Cortex of kidney (tissue), 1 donor: ENCODE measurements at places on chromosomes 4 and X.

- DNase-seq: no peak
These were observed 102.4 kb downstream of the CPE start for GRCh38 chr4:165481053-165481835.

DNA sequence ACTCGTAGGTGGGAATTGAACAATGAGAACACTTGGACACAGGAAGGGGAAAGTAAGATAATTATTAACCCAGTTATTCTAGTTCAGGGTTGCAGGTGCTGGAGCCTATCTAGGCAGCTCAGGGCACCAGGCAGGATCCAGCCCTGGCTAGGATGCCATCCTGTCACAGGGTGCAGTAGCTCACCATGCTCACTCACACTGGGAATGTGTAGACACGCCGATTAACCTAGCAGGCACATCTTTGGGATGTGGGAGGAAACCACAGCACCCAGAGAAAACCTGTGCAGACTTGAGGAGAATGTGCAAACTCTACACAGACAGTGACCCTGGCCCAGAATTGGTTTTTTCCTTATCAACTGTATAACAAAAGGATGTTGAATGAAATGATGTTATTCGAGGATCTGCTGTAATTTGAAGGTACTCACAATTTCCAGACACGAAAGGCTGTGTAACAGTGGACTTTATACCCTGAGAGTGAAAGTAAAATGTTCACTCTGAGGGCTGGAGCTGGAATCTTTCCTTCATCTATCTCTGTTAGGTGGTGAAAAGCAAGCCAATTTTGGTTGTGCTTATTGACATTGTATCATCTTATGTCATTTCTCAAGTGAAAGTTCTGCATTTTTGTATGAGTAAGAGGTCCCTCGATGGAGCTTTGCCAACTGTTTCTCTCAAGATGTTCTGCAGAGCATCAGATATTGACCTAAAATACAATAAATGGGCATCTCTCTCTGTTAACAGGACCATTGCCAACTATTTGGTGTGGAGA is 78.8 kb downstream of the PHEX start:
- no peak for DNase-seq

DNA sequence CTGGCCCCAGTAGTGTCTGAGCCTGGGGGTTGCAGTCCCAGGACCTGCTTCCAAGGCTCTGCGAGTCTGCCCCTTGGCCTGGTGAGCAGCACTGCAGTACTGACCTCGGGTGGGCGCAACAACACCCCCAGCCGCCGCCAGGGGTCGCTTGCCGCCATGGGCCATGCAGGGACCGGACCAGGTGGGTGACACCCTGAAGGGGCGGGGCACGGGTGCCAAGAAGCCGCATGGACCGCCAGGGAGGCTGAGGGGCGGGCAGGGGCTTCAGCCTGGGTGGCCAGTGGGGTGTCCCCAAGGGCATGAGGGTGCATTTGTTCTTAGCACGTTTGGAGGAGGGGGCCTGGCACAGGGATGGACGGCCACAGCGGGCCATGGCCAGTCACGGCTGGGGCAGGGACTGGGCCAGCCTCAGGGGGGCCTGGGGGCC is 25.0 kb downstream of the TACC3 start:
- DNase-seq: no peak

DNA sequence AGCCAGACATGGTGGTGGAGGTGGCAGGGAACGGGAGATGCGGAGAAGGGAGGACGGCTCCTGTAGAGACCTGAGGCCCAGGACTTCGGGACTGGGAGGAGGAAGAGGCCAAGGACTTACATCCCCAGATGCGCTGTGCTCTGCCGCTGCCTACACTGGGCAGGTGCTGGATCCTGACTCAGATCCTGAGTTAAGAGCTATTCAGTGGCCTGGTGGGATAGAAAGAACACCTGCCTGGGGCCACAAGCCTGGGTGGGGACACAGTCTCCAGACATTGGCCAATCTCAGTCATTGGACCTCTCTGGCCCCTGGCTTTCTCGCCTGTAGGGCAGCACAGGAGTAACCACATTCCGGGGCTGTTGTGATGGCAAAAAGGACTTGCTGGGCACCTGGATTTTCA is 10.9 kb upstream of the MSX1 start:
- DNase-seq: no peak

- DNase-seq: no peak
These were observed 86.3 kb downstream of the HPGD start for GRCh38 chr4:174435974-174436373.

DNA sequence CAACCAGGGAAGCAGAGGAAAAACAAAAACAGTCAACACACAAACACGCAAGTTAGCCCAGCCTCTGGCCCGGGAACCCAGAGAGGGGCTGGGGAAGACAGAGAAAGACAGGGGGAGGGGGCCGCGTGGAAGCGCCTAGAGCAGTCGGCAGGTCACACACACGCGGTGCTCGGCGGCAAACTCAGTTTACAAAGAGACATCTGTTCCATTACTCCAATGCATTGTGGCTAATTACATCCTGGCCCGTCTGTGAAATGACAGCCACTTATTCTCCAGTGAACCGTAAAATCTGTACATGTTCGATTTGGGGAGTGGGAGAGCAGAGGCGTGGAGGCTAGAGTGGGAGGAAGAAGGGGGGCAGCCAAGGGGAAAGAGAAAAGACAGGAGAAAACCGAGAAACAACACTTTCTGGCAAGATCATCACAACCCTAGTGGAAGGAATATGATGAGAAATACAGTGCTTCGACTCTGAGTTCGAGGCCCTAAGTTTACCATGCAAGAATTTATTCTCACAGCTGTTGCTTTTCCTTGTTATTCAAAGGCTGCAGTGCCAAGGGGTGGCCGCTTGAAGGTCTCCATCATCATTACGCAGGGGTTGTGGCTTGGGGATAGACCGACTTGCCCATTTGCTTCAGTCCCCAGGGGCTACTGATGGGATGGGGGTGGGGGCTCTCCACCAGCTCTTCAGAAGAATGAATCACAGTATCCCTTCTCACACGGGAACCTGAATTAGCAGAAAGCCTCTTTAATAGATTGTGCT is 167.7 kb downstream of the MGST2 start:
- no peak for DNase-seq

DNA sequence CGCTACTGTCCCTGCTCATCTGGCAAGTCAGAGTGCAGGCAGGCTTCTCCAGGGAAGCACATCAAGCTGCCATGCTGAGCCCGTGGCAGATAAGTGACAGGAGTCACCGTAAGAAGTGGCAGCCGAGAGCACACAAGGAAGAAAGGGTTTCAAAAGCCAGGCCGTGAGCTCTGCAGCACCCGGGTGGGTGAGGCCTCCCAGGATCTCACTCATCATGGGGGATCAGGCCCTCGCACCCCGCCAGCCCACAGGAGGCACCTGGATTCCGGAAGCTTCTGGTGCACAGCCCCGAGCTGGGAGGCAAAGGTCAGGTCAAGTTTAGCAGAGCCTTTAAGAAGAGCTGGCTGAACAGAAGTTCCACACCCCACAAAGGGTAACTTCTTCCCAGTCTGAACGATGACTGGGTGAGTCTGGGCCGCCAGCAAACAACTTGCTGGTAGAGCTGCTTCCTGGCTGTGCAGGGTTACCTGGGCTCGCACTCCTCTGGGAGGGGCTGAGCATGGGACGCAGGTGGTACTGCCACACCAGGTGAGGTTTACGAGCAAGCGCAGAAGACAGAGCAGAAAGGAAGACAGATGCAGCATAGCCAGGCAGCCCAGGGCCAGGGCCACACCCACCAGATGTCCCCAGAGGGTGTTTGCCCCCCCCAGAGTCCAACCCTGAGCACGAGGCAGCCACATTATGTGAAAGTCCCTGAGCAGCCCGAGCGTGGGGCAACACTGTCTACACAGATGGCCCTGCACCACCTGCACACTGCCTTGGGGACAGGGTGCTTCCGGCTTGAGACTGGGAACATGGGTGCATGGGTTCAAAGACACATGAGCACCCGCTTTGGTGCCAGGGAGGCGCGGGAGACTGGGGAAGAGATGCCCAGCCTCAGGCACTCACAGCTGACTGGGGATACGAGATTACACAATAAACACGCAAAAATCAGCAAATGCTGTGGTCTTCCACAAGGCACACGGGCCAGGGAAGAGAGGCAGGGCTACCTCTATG is 7.7 kb downstream of the CCNQ start:
- no peak for DNase-seq

DNA sequence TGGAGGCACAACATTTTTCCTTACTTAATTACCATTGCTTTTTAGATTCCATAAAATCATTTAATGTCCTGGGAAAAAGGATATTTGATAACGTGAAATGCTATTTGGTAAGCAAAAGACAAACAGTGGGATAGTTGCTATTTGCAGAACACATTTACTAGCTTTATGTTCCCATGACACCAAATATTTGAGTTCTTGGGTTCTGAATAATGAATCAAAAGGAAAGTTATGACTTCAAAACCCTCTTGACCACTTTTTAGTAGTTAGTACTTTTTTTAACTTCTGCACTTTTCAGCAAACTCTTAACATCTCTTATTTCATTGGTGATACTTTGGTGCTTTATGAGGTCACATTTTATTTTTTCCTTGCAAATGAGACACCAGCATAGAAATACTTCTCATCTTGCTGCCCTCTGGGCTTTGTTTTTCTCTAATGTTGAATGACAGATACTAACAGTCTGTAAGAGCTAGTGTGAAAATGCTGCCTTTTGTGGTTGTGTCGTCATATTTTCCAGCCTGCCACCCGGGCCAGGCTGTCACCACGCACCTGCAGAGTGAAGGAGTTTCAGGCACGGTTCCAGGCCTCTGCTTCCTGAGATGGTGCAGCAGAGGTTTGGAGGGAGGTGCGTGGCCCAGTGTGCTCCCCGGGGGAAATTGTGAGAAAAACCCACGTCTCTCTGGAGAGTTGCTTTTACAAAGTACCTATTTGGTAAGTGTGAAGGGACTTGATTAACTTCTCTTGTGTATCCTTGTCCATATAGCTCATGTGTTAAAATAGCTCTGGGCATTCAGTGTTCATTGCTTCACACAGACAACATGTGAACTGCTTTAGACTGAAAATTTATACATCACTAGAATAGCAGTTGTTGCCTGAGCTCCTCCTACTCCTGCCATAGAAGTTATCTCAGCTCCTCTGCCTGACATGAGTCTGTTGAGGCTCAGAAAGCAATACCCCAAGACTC is 34.7 kb downstream of the MSL3 start:
- DNase-seq: no peak

DNA sequence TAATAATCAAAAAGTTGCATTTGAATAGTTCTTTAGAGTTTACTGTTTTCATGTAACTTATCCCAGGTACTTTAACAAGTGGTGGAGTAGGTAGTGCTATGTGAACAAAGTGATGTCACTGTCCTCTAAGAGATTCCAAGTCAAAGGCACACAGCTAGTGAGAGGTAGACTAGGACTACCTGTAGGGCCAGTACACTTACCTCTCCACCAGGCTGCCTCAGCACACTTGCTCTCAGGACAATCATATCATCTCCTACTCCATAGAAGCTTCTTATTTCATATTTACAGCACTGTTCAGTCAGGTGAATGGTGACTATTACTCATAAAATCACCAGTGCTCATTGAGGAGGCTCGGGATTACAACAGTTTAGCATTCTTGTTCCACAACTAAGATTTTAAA is 173.0 kb upstream of the EMCN start:
- no peak for DNase-seq

- DNase-seq: no peak
These were observed 7.1 kb downstream of the SMIM9 start for GRCh38 chrX:154827194-154828015.

- no peak for DNase-seq
These were observed 646 bp downstream of the ABCB7 start for GRCh38 chrX:75155447-75155826.

- DNase-seq: no peak
These were observed 32.2 kb upstream of the MAGEA10 start for GRCh38 chrX:152170621-152171020.

- DNase-seq: no peak
These were observed 1.5 kb downstream of the MAB21L2 start for GRCh38 chr4:150583287-150584110.

DNA sequence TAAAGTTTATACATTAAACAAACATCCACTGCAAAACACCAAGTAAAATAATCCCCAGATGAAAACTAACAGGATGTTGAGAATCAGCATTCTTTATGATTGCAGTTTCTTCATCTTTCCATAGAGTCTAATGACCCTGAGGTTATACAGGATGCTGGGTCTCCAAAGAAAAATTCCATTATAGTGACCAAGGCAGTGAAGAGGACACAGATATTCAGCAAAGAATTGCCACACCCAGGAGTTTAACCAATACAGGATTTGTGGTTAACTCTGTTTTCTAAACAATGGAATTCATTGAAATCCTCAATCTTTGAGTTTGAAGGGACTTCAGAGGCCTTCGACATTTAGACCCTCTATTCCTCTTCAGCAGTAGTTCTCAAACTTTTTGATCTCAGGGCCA is 76.2 kb upstream of the ESX1 start:
- DNase-seq: no peak

DNA sequence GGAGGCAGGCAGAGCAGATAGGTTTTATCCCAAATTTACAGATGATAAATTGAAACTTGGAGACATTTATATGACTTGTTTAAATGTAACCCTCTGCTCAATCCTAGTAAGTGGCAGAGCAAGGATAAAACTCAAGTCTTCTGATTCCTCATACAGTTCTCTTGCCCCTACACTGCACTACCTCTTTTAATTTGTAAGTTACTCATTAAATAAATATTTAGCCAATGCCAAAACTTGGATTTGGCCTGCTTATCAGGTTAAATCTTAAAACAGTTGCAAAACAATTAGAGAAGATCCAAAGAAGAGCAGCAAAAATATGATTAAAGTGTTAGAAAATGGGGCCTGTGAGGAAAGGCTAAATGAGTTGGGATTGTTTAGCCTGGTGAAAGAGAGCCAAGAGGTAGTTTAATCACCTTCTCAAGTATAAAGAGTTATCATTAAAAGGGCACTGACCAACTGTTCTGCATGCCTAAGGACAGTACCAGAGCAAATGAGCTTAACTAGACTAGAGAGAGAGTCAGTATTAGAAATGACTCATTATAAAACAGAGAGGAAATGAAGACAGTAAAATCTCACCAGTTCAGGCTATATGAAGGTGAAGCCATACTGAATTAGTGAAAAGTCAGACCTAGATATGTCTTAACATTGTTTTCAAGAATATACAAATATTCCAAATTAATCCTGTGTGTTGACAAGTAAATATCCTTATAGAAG is 146.3 kb downstream of the GRIA3 start:
- no peak for DNase-seq

DNA sequence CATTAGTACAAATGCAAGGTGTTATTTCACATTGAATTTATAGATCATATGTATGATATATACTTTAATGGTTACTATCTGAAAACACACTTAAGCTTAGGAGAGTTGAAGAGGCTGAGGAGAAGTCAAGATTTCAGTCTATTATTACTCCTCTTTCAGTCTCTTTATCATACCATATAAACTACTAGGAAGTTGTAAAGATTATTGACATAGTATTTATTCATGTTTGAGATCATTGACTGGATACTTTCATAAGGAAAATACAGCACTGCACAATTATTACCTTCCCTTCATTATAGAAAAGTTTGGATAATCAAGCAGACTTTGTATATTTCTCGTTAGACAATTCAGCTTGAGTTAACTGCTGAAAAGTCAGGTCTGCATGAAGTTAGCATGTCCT is 10.0 kb upstream of the SGMS2 start:
- DNase-seq: no peak

- no peak for DNase-seq
These were observed 20.2 kb upstream of the CDKN2AIP start for GRCh38 chr4:183424109-183424744.

- no peak for DNase-seq
These were observed 382.8 kb upstream of the CTSO start for GRCh38 chr4:156336511-156336910.

- no peak for DNase-seq
These were observed 518.3 kb upstream of the ZFP42 start for GRCh38 chr4:187477224-187477623.

GRCh38 chr4:139898293-139898692 is 232.7 kb downstream of the MGST2 start:
- DNase-seq: no peak
